Cardiac fibroblast (primary cell): ENCODE measurements at places on chromosomes 7 and 10.

DNA sequence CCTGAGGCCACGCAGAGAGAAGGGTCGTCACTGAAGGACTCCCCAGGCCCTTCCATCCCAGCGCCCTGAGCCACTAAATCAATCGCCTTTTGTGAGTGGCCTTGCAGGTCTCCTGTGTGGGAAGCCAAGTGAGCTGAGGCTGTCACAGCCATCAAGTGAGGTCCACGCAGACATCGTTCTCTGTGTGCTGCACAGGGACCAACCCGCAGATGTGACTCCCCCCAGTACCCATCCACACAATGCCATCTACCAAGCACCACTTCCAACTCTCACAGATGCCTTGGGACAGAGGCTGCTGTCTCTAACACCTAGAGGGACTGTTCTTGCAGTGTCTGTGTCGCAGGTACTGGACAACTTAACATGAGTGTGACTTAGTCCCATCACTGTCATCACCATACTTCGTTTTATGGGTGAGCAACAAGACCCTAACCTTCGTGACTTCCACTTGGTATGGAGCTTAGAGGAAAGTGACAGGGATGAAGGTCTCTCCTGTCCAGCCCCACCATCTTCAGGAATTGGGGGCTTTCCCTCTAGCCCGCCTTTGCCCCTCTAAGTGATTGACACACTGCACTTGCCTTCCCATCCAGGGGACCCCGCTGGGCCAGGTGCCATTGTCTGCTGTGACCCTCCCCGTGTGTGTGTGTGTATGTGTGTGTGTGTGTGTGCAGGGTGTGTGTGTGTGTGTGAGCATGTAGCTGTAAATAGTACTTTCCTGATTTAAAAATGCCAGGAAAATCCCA lies 51.4 kb upstream of the TMEM72 start:
- DNase-seq = no peak

GRCh38 chr7:26574476-26574875 lies 282.8 kb downstream of the SNX10 start:
- DNase-seq = no peak

DNA sequence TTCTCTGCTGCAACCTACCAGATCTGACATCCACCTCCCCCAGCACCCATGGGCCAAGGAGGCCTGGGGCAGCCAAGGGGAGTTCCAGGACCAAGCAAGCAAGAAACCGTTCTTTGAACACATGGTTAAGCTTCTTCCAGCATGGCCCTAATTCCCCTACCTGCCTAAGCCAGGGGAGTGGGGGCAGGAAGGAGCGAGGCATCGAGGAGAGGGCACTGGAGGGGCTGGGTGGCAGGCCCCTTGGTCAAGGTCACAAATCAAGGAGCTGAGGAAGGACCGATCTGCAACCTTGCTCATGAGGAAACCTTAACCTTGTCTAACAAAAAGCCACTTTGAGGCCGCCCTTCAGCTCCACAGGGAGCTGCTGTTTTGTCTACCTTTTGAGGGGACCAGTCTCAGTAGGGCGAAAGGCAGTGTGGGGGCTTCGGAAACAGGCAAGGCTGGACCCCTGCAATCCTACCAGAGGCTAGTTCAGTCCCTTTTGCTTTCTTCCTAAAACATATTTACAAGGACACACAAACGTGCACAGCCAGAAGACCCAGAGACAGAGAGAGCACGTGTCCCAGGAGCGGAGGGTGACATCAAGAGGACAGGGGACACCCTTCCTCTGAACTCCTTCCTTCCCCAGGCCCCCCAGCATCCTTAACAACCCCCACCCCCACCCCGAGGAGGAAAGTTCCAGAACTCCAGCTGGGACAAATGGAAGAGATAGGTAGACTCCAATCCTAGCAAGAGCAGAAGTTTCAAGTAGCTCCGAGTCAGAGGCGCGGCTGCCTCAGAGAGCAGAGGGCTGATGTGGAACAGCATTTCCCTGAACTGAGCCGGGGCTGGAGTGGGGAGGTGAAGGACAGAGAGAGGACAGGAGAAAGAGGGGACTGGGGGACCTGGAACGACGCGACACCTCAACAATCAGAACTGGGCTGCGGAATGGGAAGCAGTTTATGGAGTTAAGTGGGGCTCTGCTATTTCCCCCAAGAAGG lies 28.2 kb downstream of the SPOCK2 start:
- no peak for DNase-seq

DNA sequence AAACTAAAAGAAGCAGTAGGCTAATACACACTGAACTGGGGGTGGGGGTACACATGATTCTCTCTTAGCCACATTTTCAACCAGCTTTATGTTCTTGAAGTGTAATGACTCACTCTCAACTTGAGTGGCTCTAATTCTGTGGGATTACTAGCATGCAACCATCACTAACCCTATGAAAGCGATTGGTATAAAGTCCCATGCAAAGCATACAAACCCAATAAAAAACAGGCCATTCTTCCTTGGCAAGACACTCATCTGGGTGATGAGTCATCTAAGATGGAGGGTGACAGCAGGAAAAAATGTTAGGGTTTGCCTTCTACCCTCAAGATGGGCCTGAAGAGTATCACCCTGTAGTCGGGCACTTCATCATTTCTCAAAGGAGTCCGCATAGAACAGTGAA lies 14.9 kb upstream of the PON3 start:
- DNase-seq = no peak

DNA sequence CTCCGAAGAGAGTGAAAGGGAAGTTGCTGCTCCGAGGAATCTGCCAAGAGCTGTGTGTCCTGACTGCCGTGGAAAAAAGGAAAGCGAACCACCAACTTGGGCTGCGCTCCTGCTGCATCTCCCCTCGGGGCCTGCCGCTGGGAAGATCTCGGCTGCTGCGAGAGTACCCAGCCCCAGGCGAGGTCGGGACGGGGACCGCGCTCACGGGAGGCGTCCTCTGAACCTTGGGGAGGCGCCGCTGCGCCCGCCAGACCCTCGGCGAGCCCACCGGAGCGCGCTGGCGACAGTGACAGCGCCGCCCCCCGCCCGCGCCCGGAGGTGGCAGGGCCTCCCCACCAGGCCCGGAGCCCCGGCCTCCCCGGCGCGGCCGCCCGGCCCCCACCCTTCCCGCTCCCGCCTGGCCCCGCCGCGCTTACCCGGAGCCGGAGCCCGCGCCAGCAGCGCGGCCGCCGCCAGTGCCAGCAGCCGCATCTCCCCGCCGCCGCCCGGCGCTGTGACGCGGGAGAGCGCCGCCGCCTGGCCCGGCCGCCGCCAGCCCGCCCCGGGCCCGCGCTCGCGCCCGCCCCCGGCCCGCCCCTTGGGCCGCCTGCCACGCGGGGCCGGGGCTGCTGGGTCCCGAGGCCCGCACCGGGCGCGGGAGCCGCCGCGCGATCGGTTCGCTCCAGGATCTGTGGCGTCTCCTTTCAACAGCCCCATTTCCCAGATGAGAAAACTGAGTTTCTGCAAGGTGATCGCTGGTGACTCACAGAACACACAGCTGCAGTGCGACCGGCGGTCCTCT lies at the start of gene VSTM4:
Gene VSTM4, minus strand, starts transcription at position 508 of the 781 bp plus-strand sequence. Its CDS starts 37 bp downstream, at position 471.
- peak; percentile 54 for DNase-seq

DNA sequence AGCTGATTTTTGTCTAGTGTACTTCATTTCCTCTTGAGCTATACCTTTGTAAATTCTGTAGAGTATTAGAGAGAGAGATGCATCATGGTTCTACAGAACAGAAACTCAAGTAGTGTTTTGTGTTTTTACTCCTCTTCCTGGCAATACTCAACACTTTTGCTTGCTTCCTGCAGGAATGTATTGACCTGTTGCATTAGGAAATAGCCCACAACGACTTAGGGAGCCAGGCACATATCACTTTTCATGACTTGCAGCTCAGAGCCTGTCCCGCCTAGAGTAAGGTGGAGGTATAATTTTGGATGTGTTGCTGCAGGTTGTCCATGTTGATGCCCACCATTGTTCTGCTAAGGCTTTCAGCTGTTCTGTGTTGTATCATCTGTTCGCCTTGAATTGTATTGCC lies 216.3 kb downstream of the SDK1 start:
- no peak for DNase-seq

GRCh38 chr10:25557136-25557535 lies 376.9 kb upstream of the MYO3A start:
- DNase-seq = peak; percentile 11
